SK-MEL-5 (cell line): ENCODE measurements at places on chromosomes 5 and 9. TPM values are rescaled to one million over a fixed set of nuclear protein-coding genes. Genes with fewer than 3 reads are reported as not detected.

CCNJL gene
- 3.2 and 3.9 TPM in 2 replicates for total RNA-seq

GRCh38 chr9:113219969-113220368 lies 1.1 kb downstream of the FKBP15 start:
- no peak for DNase-seq

DNA sequence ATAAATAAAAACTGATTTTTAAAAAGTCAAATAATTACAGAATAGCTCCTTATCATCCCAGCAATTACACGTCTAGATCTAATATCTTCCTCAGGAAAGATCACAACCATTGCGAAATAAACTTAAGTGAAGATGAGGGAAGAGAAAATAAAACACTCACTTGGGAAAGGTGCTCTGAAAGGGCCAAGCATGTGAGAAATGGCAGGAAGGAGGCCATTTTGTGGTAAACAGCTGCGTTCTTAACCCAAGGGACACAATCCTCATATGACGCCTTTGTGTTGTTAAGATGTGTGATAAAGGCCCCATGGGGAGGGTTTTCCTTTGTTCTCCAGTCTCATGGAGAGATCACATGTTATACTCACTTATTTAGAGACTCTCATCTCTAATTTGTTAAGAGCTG lies 32.5 kb downstream of the JAKMIP2 start:
- no peak for DNase-seq

GRCh38 chr9:99040911-99041582 lies 63.9 kb upstream of the TGFBR1 start:
- DNase-seq = peak; percentile 44
